ENCODE measurements at places on chromosomes 3 and 15.

DNA sequence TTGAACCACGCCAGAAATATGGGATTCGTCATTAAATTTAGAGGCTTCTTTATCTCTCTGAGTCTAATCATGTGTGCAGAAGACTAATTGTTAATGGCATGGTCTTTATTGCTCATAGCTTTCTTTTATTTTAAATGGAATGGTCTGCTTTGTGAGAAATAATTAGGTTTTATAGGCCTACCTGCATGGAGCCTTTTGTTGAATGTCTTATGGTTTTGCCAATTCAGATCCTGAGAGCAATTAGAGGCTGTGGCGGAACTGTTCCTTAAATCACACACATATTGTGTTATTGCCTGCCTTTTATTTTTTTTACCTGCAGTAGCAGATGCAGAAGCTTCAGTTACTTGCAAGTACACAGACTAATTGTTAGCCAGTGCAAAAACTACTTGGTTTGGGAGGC is 306.2 kb downstream of the NLGN1 start:
- no peak overlapping the region for H3K27ac ChIP-seq
- no peaks in the 10 kb centered on the region for H3K36me3 ChIP-seq
- DNase-seq, result no peak
- no peak overlapping the region for H3K4me3 ChIP-seq
- no peaks in the 10 kb centered on the region for H3K4me1 ChIP-seq
- H3K27me3 ChIP-seq, result no peaks in the 10 kb centered on the region

DNA sequence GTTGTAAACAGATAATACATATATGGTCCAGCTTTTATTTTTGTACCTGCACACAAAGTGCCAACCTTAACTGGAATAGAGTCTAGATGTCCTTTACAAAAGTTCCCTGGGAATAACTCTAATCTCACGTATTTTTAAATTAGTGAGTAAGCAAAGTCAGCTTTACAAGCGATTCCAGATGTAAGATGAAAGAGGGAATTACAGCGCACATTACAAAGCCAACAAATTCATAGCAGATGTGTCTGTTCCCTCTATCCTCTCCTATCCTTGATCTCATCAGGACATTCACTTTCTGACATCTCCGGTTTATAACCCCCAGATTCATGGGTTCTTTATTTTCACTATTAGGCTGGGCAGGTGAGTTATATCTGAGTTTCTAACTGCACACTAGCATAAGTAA is 406.8 kb upstream of the ZNF385D start:
- H3K36me3 ChIP-seq, result no peaks in the 10 kb centered on the region
- H3K4me1 ChIP-seq, result no peaks in the 10 kb centered on the region
- H3K27me3 ChIP-seq, result no peaks in the 10 kb centered on the region
- no peak overlapping the region for H3K4me3 ChIP-seq
- no peak for DNase-seq

DNA sequence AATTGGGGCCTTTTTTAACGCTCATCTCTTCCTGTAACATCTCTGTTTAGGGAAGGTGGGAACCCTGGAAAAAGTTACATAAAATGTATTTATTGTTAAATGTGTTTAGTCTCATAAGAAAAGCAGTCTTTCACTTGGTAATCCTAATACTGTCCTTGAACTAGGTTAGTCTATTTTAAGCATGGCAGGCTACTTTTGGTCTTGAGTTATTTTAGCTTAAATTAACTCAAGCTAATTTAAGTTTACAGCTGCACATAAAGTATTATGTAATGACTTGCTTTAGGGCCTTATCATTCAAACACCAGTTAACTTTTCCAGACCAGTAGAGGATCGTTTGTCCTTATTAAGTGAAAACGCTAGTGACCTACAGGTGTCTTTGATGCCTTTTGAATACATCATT is 63.2 kb downstream of the DCUN1D1 start:
- DNase-seq, result no peak
- peaks cover 3% of the 10 kb centered on the region for H3K4me1 ChIP-seq
- no peak overlapping the region for H3K4me3 ChIP-seq
- no peak overlapping the region for H3K27ac ChIP-seq

GRCh38 chr3:513301-513700 is 316.7 kb downstream of the CHL1 start:
- no peaks in the 10 kb centered on the region for H3K4me1 ChIP-seq
- DNase-seq, result no peak
- H3K27ac ChIP-seq, result no peak overlapping the region
- H3K27me3 ChIP-seq, result no peaks in the 10 kb centered on the region
- H3K36me3 ChIP-seq, result no peaks in the 10 kb centered on the region

GRCh38 chr3:193585530-193585929 is 7.5 kb upstream of the OPA1 start:
- no peak overlapping the region for H3K27ac ChIP-seq
- H3K27me3 ChIP-seq, result no peaks in the 10 kb centered on the region
